Fibroblast of skin of right quadriceps (primary cell): ENCODE measurements at places on chromosomes 4 and X.

DNA sequence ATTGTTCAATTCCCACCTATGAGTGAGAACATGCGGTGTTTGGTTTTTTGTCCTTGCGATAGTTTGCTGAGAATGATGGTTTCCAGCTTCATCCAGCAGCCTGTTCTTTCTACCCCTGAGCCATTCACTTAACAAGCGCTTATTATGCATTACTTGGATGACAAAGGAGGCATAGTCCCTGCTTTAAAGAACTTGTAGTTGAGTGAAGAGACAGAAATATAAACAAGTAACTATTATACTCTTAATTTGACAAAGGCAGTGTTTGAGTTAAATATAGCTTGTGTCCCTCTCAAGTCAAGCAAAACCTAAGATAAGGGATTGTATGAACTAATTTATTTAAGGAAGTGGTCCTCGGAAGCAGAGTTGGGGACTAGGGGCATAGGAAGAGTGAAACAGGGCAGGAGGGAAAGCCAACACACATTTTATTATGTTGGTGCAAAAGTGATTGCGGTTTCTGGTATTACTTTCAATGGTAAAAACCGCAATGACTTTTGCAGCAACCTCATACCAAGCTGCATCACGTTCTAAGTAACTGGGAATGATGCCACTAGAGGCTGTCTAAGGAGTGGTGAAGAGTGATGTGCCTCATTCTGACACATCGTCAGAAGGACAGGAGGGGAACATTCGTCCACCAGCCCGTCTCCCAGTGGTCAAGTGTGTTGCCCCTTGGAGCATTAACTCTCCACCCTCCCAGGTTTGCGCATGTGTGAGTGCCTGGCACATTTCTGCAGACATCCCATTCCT lies 41.8 kb downstream of the QDPR start:
- DNase-seq = no peak

DNA sequence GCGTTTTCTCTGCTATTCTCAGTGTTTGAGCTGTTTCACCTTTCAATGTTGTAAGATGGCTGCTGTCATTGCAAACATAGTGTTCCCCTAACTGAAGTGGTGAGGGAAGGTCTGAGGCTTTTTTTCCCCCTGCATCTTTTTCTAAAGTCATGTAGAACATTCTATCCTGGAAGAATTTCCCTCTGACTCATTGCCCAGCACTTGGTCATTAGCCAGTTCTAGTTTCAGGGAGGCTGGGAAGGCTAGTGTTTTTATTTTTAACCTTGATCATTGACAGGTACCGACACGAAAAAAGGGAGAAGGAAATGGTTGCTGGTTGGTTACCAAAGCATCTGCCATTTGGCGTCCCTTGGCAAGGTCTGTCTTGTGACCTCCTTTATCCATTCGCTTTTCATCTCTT lies 6.6 kb downstream of the LANCL3 start:
- no peak for DNase-seq

DNA sequence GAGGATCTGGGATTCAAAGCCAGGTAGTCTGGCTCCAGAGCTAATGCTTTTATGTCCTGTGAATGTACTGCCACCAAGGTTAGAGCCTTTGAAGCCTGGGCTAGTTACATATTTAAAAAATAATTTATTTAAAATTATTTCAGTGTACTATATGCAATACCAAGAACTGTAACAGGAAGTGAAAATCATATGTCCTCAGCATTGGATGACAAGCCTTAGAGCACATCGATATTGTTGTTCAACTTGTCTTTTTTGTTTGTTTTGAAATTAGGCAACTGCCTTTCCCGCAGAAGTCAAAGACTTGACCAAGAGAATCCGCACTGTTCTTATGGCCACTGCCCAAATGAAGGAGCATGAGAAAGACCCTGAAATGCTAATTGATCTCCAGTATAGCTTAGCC lies 73.1 kb upstream of the IL13RA1 start:
- no peak for DNase-seq

GRCh38 chrX:135974279-135974856 lies 580 bp upstream of the MMGT1 start:
- DNase-seq = peak; percentile 70

- no peak for DNase-seq
These were observed 800 bp downstream of the PF4V1 start for GRCh38 chr4:73853718-73854473.
